ENCODE measurements at places on chromosomes 5 and 9. TPM values are rescaled to one million over a fixed set of nuclear protein-coding genes. Genes with fewer than 3 reads are reported as not detected.

DNA sequence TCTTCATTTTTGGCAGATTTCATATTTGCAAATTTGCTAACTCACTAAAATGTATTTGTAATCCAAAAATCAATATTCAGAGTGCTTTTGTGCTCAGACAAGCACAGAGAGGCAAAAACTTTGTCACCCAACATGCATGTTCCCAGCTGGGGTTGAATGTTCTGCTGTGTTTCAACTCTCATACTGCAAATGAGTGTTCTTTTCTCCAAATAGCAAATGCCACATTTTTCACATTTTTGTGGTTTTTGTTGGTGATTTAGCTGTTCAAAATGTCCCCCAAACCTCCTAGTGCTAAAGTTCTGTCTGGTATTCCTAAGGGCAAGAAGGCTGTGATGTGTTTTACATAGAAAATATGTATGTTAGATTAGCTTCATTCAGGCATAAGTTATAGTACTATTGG, 87.3 kb upstream of the PCSK5 start:
- H3K4me1 ChIP-seq = no peaks in the 10 kb centered on the region
- no peaks in the 10 kb centered on the region for H3K27me3 ChIP-seq
- no peak overlapping the region for H3K4me3 ChIP-seq

CD72 gene
- total RNA-seq = 4.1 TPM

DNA sequence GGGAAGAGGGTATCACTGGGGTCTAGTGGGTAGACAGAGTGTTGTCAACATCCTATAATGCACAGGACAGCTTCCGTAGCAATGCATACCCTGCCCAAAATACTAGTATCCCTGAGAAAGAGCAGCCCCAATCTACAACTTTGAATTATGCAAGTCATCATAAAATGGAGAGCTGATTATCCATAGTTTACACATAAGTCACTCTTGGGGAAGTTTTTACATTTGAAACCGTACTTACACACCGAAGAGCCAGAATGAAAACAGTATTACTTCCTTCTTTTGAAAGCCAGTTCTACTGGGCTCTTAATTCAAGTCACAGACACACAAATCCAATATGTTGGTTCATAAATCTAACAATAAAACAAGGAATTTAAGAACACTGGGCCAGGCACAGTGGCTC, 21.6 kb downstream of the RNF145 start:
- peaks cover 10% of the 10 kb centered on the region for H3K36me3 ChIP-seq
- H3K27ac ChIP-seq = no peak overlapping the region
- peaks cover 2% of the 10 kb centered on the region for H3K4me1 ChIP-seq
- H3K4me3 ChIP-seq = no peak overlapping the region
- no peak for DNase-seq

RGS7BP gene
- total RNA-seq = not detected

Data from PC-9 (cell line).